ENCODE measurements at places on chromosomes 1 and 21.

DNA sequence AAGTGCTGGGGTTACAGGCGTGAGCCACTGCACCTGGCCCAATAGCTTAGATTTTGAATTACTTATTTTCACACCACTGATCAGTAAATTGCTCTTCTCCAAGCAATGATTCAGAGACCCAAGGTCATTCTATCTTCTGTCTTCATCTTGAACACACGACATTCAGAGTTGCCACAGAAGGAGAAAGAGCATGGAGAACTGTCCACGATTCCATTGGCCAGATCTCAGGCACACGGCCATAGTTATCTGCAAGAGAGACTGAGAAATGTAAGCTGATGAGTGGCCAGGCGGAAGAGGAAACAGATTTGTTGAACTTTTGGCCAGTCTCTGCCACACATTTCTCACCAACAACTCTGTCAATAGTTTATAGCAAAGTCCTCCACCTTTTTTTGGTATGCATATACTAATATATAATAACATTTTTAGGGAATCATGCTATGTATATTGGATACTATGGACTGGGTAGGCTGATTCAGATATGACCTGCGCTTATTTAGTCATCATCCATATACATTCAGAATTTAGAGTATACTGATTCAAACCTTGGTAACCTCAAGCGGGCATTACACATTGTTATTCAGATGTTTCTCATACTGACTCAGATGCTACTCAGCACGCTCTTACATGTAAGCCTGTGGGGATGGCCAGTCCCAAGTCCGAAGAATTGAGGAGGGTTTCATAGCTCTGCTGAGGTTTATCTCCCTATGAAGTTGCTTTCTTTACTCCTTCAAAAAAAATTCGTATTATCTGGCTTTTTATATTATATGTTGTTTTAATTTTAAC is 25.5 kb upstream of the CAP1 start:
- peak; percentile 93 for DNase-seq

DNA sequence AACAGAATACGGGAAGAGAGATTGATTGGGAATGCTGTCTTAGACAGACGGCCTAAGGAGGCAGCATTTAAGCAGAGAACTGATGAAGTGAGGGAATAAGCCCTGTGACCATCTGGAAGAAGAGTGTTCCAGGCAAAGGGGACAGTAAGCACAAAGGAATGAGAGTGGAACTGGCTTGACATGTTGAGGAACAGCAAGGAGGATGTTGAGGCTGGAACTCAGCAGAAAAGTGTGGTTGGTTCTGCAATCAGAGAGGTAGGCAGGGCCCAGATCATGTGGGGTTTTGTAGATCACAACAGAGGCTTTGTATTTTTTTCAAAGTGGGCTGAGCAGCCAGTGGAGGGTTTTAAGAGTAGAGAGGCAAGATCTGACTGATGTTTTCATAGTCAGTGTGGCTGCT is 157.4 kb downstream of the DNM3 start:
- no peak for DNase-seq

GRCh38 chr1:116415699-116416533 is 42.9 kb downstream of the ATP1A1 start:
- DNase-seq, result peak; percentile 61

DNA sequence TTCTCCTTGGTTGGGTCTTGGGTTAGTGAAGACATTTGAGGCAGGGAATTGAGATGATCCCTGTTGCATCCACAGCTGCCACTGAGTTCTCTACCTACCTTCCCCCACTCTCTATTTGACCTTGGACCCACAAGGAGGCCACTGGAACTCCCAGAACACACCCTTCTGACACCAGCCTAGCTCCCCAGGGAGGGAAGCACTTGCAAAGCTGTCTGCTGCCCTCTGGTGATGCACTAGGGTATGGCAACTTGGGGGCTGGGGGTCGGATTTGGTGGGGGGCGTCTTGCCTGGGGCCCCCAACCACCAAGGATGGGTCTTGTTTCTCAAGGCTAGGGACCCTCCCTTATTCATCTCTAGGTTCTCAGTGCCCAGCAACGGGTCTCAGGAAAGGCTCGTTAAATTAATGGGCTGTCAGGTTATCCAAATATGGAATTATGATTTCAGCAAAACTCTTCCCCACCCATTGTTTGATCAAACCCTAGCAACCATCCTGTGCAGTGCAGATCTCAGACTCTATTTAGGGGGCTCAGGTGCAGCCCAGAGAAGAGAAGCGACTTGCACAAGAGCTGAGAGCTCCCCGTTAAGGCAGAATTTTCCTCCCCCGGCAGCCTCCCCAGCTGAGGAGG is 177.8 kb upstream of the KLHDC7A start:
- DNase-seq, result no peak

GRCh38 chr1:147892731-147893214 is 9.8 kb upstream of the GJA8 start:
- DNase-seq, result peak; percentile 51

DNA sequence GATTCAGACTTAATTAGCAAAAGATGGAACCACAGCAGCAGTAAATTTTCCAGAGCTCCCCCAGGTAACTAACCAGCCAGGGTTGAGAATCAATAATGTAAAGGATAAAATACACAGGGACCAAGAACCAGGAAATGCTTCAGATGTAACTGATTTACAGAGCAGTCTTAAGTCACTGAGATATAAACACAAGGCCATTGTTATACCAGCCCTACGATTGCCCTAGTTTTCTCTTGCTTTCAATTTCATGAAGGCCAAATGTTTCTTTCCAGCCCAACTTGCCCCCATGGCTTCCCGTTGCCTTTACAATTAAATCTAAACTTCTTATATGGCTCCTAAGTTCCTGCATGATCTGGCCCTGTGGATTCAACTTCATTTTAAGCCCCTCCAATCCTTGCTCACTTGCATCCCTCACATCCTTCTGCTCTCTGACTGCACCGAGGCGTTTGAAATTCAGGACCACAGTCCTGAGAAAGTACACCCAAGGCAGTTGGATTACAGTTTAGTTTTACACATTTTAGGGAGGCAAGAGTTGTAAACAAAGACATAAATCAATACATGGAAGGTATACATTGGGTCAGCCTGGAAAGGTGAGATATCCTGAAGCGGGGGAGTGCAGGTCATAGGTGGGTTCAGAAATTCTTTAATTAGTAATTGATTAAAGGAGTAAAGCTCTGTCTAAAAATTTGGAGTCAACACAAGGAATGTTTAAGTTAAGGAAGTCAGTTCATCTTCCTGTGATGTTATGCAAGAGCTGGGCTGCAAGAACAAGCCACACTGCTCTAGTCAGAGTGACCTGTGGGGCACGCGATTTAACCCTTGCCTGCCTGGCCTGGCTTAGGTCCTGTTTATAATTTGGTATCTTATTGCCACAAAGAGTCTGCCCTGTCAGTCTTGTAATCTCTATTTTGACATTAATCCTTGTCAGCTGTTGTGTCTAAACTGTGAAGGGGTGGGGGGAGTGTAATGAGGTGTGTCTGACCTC is 69.9 kb upstream of the COG2 start:
- peak; percentile 3 for DNase-seq

DNA sequence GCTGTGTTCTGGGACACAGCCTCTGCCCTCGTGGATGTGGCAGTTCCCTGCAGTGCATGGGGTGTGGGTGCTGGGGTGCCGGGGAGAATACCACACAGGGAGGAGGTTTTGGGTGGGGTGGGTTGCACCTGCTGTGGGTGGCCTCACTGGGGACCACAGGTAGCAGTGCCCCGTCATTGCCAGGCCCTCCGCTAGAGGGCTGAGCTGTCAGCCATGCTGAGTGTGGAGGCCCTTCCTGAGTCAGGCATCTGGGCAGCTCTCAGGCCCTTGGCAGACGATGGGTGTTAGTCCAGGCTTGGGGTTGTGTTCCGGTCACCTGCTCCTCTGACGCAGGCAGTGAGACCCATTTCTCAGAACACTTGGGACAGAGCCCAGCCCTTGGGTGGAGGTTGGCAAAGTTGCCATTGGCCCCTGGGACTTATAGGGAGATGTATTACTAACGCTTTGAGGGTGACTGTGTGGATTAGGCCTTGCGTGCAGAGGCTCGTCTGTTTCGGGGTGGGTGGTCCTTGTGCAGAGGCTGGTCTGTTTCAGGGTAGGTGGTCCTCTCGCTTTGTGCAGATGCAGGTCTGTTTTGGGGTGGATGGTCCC is 23.9 kb downstream of the PCNT start:
- peak; percentile 12 for DNase-seq

DNA sequence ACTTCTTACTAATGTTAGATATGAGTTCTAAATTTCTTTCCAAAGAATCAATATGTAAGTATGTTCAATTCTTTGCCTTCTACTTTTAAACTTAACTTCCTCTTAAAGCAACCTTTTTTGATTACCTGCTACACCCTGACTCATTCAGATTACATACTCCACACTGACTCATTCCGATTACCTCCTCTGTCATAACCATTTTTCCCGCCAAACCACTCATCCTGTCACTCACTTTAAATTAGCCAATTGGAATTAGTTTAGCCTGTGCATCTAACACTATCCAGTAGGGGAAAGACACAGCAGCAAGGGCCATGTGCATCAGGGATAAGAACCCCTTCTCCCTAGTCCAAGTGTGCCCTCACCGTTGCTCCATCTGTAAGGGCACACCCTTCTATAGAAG is 815.5 kb downstream of the BRINP3 start:
- peak; percentile 15 for DNase-seq

DNA sequence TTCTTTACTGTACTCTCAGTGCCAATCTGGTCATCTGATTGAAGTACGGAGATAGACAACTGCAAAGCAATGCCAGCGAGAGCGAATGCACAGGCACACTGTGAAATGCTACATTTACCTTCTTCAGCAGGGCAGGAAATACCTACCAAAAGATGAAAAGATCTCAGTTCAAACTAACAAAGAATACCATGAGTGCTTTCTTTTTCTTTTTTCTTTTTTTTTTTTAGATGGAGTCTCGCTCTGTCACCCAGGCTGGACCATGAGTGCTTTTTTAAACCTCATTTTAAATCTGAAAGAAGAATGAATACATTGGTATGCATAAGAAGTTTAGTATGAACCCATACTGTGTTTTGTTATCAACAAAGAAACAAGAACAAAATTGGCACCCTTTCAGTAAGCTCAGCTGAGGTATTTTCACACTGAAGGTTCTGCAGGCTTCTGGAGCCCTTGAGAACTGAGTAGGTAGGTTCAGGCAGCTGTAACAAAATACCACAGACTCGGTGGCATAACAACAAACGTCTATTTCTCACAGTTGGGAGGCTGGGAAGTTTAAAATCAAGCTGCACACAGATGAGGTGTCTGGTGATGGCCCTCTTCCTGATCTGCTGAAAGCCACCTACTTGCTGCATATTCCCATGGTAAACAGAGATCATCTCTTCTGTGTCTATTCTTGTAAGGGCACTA is 1.7 kb upstream of the CHI3L2 start:
- DNase-seq, result no peak

GRCh38 chr1:225828706-225829345 is 18.9 kb downstream of the EPHX1 start:
- DNase-seq, result no peak

GRCh38 chr1:39141925-39142324 is 62.6 kb upstream of the MACF1 start:
- peak; percentile 64 for DNase-seq

DNA sequence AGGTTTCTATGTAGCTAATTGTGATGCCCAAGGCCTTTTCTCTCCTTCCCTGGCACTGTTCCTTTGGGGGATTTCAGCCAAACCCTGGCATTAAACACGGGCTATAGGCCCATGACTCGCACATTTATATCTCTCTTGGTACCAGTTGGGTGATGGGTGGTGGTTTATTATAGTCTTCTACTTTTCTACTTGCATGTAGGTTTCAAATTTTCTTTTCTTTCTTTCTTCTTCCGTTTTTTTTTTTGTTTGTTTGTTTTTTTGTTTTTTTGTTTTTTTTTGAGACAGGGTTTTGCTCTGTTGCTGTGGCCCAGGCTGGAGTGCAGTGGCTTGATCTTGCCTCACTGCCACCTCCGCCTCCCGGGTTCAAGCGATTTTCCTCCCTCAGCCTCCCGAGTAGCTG is 1.1 kb downstream of the IL10RB start:
- no peak for DNase-seq

- no peak for DNase-seq
These were observed 17.1 kb downstream of the RNF220 start for GRCh38 chr1:44422161-44422560.

DNA sequence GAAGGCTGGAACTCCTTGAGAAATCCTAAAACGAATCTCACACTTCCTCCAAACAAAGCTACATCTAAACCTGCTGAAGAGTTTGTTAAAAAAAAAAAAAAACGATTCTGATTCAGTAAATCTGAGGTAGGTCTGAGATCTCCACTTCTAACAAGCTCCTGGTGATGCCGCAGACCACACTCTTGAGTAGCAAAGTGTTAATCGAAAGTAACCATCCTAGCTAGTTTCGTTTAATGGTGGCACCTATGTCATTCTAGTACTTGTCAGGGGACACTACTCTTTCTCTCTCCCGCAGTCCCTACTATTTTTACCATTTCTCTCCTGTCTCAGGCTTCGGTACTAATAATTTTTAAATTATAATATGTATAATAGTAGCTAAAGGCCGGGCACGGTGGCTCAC is 2.1 kb downstream of the CLCC1 start:
- no peak for DNase-seq

DNA sequence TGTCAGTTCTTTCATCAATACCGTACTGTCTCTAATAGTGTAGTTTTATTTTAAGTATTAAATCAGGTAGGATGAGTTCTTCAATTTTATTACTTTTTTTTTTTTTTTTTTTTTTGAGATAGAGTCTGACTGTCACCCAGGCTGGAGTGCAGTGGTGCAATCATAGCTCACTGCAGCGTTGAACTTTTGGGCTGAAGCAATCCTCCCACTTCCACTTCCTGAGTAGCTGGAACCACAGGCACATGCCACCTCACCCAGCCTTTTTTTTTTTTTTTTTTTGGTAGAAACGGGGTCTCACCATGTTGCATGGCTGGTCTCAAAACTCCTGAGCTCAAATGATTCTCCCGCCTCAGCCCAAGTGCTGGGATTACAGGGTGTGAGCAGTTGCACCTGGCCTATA is 44.3 kb downstream of the INAVA start:
- no peak for DNase-seq

- DNase-seq, result no peak
These were observed 3.2 kb downstream of the GJC2 start for GRCh38 chr1:228152918-228153258.

DNA sequence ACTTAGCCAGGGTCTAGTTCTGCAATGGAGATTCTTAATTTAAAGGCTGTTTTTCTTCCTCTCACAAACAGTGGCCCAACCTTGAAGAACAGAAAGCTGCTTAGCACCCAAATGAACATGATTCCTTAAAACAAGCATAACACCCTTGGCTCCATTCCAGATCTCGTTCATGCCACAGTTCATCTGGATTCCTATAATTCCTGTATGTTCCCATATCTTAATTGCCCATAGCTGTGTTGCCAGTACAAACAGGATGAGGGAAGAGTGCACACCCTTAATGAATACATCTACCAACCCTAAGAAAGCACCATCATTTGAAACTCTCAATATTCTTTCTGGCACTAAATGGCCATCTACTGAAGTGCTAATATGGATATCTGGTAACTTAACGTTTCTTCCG is 45.5 kb downstream of the TGFB2 start:
- peak; percentile 24 for DNase-seq
